ENCODE measurements at places on chromosomes 4 and X.

DNA sequence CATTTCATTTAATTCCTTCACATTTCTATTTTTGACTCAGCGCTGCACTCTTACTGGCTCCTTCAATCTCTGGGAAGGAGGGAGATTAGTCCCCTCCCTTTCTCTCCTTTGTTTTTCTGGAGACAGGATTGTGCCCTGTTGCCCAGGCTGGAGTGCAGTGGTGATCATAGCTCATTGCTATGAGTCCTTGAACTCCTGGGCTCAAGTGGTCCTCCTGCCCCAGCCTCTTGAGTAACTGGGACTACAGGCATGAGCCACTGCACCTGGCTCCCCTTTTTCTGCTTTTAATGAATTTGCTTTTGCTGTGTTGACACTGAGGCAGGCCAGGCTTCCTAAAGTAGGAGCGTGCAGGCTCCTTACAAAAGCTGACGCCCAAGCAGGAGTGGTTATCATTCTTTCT, 10.5 kb downstream of the TBC1D14 start:
- DNase-seq: no peak

GRCh38 chrX:63959975-63960374, 175.0 kb upstream of the ARHGEF9 start:
- no peak for DNase-seq

- DNase-seq: no peak
Observed at GRCh38 chr4:102103368-102103767, 241.9 kb downstream of the SLC39A8 start.

DNA sequence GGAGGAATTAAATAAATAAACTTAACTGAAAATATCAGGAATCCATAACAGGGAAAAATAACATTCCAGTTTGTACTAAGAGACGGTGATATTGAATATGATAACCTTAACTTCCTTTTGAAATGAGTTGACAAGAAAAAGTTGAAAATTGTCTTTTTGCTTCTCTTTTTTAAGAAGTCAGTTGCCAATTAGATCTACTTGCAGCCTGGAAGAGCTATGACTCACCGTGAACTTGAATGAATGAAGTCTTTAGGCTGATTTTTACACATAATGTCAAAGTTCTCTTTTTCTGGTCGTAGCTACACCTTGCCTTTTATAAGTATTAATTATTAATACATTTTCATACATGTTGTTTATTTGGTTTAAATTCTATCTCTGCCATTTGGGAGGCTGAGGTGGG, 94.4 kb upstream of the HPGD start:
- DNase-seq: no peak

DNA sequence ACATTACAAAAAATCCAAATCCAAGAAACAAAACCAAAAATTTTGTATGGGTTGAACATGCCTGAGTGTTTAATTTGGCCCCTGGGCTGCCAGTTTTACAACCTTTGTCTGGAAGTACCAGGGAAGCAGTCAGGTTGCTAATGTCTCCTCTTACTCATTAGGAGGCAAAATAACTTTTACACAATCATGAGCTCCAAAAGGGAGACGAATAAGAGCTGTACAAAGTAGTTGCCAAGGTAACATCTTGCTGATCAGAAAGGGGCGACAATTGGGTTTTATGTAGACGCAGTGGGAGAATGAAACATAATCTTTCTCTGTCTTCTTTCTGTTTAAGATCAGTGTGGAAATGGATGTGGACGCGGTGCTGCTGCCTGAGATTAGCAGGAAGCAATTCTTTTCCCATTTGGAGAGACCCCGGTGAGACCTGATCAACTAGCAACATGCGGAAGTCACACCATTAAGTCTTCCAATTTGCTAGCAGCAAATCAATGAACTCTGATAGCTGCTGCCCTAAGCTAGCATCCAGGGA, 90.7 kb upstream of the IGFBP7 start:
- no peak for DNase-seq

DNA sequence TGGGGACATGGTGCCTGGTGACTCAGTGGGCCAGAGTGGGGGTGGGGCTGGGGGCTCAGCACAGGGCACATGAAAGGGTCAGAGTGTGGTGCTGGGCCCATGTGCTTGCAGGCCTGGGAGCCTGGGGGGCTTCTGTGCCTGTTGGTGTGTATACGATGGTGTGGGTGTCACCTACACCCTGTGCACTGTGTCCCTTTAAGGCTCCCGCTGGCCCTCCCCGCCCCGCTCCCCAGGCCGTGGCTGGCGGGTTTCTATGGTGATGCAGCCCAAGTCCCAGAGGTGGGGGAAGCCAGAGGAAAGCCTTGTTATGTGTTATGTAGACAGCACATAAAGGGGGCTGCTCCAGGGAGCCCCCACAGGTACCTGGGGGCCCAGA, 5.5 kb downstream of the L1CAM start:
- no peak for DNase-seq

GRCh38 chrX:40439625-40440532, 140.9 kb upstream of the ATP6AP2 start:
- no peak for DNase-seq

- DNase-seq: no peak
Observed at GRCh38 chr4:7646384-7647061, 211.8 kb upstream of the PSAPL1 start.

GRCh38 chr4:95548738-95549245, at the start of gene UNC5C:
Gene UNC5C, minus strand, starts transcription at chr4:95548973.
- no peak for DNase-seq

DNA sequence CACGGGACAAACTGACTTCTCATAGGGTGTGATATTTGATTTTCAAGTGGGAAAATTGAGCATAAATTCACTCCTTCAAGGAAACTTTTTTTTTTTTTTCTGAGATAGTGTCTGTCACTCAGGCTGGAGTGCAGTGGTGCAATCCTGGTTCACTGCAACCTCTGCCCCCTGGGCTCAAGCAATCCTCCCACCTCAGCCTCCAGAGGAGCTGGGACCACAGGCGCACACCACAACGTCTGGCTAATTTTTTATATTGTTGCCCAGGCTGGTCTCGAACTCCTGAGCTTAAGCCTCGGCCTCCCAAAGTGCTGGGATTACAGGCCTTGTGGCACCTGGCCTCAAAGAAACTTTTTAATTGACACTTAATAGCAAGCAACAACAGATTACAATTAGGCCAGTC, 13.8 kb downstream of the CLDN34 start:
- DNase-seq: no peak

- no peak for DNase-seq
Observed at GRCh38 chr4:41258783-41259182, 2.1 kb downstream of the UCHL1 start.

DNA sequence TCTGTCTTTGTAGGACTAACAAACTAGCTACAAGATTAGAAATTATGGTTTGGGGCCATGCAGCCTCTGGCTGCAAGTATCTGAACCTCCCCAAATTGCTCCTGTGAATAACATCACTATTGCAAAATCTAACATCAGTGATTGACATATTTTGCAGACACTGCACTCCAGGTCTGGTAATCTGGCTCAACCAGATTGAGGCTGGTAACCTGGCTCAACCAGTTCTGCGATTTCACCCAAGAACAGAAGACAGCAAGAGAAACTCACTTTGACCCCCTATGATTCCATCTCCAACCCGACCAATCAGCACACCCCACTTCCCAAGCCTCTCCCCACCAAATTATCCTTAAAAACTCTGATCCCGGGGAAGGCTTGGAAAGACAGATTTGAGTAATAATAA, 20.9 kb downstream of the SPIN3 start:
- no peak for DNase-seq

DNA sequence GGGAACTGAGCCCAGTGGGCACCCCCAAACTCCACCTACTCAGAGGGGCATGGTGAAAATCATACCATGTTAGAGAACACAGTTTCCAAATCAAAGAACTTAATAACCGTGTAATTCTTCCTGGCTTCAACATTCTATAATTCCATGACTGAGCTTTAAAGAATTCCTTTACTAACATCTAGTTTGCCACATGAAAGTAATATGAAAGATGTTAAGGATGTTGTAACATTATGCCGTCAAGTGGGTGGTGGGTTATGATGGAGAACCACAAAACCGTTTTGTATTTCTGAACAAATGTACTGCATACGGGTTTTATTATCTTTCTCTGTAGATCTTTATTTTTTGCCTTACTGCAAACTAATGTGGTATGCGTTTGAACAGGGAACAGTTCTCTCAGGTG, 549.0 kb upstream of the MAGEB2 start:
- DNase-seq: no peak

GRCh38 chrX:4710618-4711433, 997.4 kb upstream of the PRKX start:
- DNase-seq: no peak

DNA sequence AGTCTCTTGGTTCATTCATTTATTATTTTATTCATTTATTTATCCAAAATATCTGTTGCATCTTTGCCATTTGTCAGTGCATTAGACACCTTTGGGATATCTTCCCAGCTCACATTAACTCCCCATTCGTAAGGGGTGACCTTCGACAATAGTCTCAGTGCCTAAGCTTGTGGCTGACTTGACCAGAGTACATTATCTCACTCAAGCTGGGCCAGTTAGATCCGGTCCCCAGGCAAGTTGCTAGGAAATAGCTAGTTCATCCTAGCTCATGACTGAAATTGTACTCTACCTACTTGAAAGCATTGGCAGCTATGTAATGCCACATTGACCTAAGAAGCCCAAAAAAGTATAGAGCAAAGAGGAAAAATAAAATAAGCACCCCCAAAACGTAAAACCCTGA, 165.3 kb downstream of the FBXO8 start:
- DNase-seq: no peak

- no peak for DNase-seq
Observed at GRCh38 chr4:145719752-145720624, 40.0 kb downstream of the C4orf51 start.

DNA sequence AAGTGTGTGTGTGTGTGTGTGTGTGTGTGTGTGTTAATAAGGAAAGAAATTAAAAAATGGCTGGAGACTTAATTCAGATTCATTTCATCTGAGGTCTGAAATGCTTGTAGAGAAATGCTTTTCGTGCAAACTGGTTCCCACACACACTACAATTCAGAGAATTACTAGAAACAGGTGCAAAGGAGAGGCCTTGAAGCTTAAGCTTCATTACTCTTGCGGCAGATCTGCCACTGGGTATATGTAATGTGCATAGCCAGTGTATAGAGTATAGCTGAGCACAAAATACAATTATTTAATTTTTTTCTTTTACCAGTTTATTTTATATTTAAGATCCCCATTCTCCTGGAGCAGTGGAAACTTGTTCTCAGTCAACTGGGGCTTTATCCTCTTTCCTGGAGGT, 31.8 kb upstream of the MAGEB10 start:
- no peak for DNase-seq

DNA sequence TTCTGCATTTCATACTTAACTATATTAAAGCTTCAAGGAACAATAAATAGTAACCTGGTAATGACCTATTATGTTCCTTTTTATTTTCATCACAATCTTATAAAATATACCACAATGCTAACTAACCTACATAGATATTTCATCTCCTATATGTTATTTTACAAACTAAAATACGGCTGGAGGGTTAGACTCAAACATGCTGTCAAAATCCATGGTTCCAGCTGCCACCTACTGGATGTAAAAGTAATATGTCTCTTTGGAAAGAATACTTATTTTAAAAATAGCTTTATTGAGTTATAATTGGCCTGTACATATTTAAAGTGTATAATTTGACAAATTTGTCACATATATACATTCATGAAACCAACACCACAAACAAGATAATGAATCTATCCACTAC, 15.0 kb downstream of the RGN start:
- no peak for DNase-seq

GRCh38 chr4:13371048-13371447, 113.1 kb downstream of the RAB28 start:
- DNase-seq: no peak

DNA sequence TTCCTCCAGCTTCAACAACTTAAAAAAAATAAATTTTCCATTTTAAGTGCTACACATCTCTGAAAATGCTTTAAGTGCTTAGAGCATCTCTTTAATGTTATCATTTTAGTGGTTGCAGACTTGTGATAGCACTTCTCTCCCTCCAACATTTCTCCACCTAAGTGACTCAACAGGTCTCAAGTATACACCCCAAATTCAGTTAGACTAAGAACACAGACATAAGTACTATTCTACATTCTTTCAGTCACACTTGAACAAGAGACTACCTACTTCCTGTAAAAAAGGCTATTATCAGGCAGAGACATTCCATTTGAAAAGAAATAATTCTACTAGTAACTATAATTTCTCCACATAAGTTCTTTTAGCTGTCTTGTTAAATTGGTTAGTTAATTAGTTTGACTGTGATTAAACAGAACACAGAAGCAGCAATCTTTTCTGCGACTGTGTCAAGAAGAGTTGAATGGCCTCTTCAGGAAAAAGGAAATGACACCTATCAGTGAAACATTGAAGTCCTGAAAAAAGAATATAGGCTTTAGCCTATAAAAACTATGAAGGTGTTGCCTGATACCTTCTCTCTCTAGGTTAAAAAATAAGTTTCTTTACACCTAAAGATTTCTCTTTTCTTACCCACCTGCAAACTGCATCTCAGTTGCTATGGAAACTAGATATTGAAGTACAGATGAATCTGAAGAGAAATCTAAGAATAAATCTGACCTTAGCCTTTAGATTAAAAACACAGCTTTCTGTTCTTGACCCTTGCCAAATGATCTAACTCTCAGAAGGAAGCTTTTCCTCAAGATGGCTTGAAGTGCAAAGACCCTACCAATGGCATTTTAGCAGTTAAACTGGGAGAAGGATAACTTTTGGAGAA, 18.0 kb downstream of the NAF1 start:
- DNase-seq: no peak

DNA sequence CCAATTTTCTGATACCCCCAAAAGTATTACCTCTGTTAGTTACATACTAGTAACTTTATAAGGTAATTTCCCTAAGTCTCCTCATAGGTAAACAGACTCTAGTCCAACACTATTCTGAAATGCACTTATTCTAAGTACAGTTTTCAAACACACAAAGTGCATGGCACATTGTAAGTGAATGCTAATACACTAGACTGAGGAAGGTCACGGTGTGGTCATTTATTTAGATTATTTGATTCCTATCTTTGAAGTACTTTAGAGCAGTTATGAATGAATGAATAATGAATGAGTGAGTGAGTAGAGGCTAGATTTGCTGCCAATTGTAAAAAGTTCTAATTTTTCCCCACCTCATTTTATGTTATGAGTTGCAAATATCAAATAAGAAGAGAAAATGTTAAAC, 132.8 kb upstream of the UGT8 start:
- no peak for DNase-seq

DNA sequence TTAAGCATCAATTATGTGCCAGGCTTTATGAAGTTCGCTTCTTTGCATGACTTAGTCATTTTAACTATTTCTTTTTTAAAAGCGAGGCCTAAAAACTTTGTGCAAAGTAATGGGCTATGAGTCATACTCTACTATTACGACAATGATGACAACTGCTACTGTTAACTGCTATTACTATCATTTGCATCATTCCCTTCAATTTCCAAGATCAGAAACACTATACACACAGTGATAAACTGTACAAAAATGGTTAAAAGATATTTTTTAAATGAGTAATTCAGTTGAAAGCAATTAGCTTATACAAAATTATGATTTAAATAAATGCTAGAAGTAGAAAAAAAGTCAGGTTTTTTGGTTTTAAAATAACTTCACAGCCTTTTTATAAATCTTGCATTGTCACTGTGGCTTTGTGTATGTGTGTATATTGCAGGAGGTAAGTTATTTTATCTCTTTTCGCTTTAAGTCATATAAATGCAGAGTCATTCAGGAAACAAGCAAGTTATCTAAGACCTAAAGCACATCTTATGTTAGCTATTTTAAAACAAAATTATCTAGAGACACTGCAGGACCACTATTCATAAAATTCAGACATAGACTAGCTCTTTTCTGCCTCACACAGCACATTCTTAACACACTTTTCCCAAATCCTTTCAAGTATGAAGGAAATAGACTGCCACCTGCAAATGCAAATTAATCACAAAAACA, 18.5 kb upstream of the CXCL3 start:
- DNase-seq: no peak

GRCh38 chrX:153773218-153773611, 7.6 kb upstream of the SRPK3 start:
- no peak for DNase-seq
